ENCODE measurements at places on chromosomes 4 and X. TPM values are rescaled to one million over a fixed set of nuclear protein-coding genes. Genes with fewer than 3 reads are reported as not detected.

DNA sequence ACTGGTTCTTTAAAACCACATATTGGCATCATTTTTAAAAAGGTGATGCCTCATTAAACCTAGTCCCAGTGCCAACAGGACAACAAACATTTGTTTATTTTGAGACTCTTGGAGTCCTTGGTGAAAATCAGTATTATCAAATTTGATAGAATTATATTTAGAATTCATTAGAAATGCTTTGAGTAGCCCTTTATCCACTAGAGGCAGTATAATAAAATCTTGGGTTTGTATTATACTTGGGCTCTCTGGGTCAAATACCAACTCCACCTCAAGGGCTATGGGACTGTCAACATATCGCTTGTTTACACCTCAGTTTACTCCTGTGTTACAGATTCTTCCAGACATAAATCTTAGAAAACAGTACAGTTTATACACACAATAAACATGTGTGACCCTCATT, 335.7 kb upstream of the FSTL5 start:
- no peak for DNase-seq

- DNase-seq: no peak
These were observed 10.3 kb upstream of the DUSP9 start for GRCh38 chrX:153636716-153637115.

- DNase-seq: no peak
These were observed 163.2 kb downstream of the FRAS1 start for GRCh38 chr4:78220283-78220682.

GRCh38 chr4:38071801-38072431, 111.7 kb downstream of the PTTG2 start:
- no peak for DNase-seq

GRCh38 chr4:93127489-93127888, 701.1 kb upstream of the ATOH1 start:
- no peak for DNase-seq

- DNase-seq: no peak
These were observed 14.3 kb downstream of the CBR4 start for GRCh38 chr4:168995537-168996295.

GRCh38 chrX:101108284-101108683, 10.3 kb downstream of the CENPI start:
- DNase-seq: no peak

- no peak for DNase-seq
These were observed 134.3 kb upstream of the RPL34 start for GRCh38 chr4:108486046-108486445.

MAGEA4 gene
- total RNA-seq: not detected

SSX3 gene
- not detected for total RNA-seq

CCNA2 gene
- 1.3 TPM for total RNA-seq

WDR17 gene
- total RNA-seq: 0.63 TPM

TLR8 gene
- total RNA-seq: 2.4 TPM

PASD1 gene
- not detected for total RNA-seq

Data from right atrium auricular region (tissue), 2 donors.